Hematopoietic multipotent progenitor cell treated with erythropoietin and hydrocortisone succinate and interleukin-3 and kit ligand, for 8 days (in vitro differentiated cells): ENCODE measurements at places on chromosomes 13 and 19.

- peak; percentile 19 for DNase-seq
Measured at GRCh38 chr19:37778613-37779126, 716 bp downstream of the ZNF573 start.

DNA sequence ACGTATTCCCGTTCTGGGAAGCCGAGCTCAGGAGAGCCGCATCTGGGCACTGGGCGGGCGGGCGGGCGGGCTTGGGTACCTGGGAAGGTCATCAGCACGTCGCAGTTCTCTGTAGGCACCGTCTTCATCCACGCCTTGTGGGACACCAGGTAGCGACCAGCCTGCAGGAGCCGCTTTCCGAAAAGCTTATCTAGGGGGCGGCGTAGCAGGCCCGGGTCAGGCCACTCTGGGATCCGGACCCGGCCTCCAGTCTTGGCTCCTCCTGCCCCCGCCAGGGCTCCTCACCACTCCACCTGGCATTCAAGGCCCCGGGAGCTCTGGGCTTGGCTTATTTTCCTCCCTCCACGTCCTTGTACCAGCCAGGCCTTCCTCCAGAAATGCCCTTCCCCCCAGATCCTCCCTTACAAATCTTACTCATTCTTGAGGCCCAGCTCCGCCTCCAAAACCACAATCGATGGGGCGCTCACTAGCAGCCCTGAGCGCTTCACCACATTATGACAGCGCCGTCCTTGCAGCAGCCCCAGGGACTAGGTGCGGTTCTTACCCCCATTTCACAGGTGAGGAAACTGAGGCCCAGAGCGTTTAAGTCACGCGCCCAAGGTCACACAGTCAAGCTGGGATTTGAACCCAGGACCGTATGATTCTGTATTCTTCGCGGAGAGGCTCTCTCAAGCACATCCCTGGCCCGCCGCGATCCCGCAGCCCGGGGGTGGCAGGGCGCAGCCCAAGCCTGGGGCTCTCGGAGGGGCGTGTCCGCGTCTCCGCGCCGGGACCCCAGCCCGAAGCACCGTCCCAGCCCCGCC, 843 bp downstream of the ANO8 start:
- DNase-seq = peak; percentile 85

DNA sequence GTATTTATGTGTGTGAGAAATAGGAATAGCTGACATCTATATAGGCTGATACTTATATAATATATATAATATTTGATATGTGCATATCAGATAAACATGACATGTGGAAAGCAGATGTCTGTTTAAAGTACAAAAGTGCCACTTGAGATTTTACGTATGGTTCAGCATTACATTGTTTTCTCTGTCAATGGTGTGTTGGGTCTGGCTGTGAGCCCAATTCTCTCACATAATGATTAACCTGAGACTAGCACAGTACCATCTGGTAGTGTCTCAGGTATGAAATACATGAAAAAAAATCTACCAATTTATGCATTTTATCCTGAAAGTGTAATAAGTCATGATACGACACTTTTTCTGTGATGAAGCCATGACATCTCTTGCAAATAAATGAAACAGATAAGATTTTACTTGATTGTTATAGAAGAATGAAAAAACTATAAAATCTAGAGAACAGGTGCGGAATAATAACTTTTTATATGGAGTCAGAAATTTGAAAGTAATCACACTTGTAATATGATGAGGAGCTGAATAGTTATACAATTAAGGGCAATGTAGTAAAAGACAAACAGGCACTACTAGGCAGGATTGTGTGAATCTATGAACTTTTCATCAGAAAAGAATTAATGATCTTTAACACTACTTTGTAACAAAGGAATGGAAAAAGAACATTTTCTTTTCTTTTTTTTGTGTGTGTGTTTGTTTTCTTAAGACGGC, 1405.0 kb downstream of the OLFM4 start:
- no peak for DNase-seq

GRCh38 chr19:53957448-53958167, 5.1 kb upstream of the CACNG8 start:
- DNase-seq = no peak

GRCh38 chr19:8138201-8138600, 11.2 kb downstream of the FBN3 start:
- no peak for DNase-seq

DNA sequence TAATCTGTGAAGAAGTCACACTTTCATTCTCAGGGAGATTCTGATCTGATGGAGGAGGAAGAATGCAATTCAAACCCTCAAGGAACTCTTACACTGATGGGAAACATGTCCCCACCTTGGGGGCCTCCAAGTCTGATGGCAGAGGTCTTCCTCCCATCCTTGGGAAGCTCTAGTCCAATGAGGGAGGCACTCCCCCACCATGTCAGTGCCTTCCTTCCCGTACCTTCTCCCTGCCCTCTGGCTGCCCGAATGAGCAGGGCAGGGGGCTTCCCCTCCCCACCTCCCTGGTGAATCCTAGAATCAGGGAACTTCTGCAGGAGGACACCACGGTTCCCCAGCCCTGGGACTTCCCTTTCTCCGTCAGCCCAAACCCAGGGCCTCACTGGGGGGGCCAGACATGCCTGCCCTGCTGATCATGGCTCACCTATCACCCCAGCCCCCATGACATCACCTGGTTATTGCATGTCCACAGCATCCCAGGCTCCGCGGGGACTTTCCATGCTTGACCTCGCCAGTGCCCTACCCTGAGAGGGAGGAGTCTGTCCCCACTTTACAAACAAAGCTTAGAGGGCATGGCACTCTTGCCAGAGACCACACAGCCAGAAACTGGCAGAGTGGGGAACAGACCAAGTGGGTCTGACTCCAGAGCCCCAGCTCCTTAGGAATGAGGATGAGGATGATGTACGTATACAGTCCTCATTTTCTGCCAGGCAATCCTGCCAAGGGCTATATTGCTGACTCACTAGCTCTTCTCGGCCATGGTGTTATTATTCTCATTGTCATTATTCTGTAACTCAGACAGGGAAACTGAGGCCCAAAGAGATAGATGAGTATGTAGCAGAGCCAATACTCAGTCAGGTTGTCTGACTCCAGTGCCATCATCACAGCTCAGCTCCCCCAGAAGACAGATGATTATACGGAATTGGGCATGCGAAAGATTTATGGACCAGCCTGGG, 9.6 kb upstream of the BCL3 start:
- no peak for DNase-seq

DNA sequence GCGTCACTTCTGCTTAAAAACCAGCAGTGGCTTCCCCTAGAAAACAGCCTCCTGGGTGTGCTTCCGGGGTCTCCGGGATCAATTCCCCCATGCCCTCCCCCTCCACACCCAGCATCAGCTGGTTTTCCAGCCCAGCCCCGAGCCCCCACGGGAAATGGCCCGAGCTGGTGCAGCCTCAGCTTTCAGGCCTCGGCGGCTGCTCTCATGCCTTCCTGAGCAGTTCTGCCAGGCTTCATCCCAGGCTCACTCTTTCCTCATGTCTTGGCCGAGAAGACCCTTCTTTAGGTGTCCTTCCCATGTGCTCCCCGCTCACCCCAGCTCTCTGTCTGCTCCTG, 103.1 kb upstream of the RNF113B start:
- DNase-seq = no peak

DNA sequence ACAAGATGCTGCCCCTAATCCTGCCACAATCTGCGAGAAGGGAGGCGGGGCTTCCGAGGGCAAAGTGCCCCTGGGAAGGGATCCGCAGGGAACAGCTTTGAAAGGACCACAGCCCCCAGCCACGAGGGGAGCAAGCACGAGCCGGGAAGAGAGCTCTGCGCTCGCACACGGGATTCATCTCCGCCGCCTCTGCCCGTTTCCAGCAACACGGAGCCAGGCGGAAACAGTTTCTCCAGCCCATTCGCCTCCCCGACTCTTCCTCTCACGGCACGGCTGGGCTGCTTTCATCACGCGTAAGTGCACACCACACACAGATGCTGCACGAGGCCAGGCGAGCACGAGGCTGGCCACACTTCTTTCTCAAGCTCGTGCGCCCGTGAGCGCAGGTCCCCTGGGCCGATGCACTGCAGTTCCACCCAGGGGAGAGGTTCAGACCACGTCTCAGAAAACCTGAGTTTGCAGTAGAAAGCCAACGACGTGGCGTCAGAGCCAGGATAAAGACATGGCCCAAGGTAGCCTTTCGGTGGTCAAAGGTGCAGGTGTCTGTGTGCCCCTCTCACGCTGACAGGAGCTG, 33.6 kb downstream of the NAXD start:
- no peak for DNase-seq

GRCh38 chr19:51546650-51547396, 15.4 kb upstream of the SIGLEC6 start:
- peak; percentile 100 for DNase-seq

DNA sequence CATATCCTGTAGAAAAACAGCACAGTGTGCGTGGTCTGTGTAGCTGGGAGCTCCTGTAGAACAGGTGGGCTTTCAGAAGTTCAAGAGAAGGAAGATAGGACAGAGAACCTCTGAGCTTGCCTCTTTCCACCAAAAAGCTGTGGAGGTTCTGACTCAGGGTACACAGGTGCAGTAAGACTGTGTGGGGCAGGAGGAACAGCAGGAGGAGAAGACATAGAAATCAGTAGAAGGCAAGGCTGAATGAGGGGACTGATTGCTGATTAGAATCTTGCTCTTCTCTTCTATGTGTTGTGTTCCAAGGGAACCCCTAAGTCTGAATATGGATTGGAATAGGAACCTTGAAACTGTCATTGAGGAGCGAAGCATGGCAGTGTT, 122.7 kb downstream of the AKAP11 start:
- DNase-seq = no peak

DNA sequence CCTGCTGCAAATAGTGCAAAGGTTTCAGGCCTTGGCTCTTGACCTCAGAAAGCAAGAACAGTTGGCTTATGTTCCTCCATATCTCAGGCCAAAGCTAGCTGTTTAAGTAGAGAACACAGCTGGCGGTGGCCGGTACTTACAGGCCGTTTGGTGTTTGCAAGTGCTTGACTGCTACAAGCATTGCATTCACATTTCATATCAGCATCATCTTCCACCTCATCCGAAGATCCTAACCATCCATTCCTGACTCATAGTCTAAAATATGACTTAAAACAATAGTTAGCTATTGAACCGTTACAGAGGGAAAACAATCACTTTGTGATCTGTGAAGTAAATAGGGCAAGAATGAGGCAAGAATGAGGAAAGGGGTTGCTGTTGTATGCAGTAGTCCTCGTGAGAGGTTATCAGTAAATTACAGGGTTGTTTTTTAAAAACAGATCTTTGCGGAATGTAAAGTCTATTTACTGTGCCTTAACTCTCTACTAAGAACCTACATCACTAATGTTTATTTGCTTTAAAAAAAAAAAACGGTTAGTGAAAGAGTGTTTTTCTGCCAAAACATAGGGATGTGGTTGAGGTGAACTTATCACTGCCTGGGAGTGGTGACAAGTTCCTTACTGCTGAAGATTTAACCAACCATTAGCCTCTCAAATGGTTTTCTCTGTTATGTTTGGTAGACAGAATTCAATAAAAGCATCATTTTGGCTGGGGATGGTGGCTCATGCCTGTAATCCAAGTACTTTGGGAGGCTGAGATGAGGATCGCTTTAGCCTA, 21.6 kb upstream of the WDR88 start:
- DNase-seq = no peak

DNA sequence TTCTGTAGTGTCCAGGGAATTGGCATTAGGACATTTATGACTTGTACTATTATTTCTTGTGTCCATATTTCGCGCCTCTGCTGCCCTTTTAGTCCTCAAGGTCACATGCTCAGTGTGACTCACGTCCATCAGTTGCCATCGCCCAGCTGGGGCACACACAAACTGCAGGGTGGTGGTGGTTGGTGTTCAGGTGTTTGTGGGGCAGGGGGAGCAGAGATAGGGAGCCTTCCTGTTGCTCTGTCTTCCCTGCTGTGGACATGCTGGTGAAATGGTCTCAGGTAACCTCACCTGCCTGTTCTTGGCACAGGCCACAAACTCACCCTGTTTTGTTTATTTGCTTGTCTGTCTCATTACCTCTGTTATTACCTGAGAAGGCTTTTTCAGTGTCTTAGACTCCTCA, 22.4 kb downstream of the PRR12 start:
- DNase-seq = no peak
